ENCODE measurements at places on chromosomes 12 and 14.

GRCh38 chr14:64298773-64299172, 4.6 kb upstream of the ESR2 start:
- no peaks in the 10 kb centered on the region for H3K27me3 ChIP-seq
- no peak for DNase-seq

GRCh38 chr14:103545219-103545914, 16.4 kb downstream of the TRMT61A start:
- no peaks in the 10 kb centered on the region for H3K4me1 ChIP-seq
- H3K4me3 ChIP-seq, result no peak overlapping the region

- H3K4me1 ChIP-seq, result no peaks in the 10 kb centered on the region
- H3K36me3 ChIP-seq, result no peaks in the 10 kb centered on the region
- H3K4me3 ChIP-seq, result no peak overlapping the region
- no peak for DNase-seq
- H3K27me3 ChIP-seq, result no peaks in the 10 kb centered on the region
These were observed 28.1 kb downstream of the BTBD7 start for GRCh38 chr14:93304771-93305170.

GRCh38 chr14:85016496-85016895, 513.4 kb upstream of the FLRT2 start:
- H3K4me1 ChIP-seq, result no peaks in the 10 kb centered on the region
- DNase-seq, result no peak
- H3K27me3 ChIP-seq, result no peaks in the 10 kb centered on the region
- no peaks in the 10 kb centered on the region for H3K36me3 ChIP-seq
- no peak overlapping the region for H3K4me3 ChIP-seq
- H3K27ac ChIP-seq, result no peak overlapping the region

DNA sequence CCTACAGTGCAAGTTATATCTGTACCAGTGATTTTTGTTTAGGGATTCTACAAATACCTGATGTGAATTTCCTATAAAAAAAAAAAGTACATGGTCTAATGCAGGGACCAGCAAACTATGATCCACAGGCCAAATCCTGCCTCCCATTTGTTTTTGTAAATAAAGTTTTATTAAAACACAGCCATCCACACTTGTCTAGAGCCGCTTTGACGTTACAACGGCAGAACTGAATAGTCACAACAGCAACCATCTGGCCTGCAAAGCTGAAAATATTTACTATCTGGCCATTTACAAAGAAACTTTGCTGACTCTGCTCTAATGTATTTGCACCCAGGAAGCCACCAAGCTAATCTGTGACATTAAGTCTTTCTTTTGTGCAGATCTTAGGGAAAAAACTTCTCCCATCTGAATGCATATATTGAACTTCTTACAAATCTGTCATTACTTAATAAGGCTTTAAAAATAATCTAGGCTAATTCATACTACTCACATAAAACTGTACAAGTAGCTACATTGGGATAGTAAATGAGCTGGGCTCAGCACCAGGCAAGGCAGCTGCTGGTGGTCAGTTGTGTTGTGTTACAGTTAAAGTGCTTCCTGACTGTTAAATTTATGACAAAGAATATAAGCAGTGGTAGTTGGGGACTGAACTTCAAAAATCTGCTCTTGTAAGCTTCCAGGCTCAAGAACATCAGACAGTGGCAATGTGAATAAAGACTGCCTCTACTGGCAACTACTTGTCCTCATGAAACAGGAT, 303.3 kb downstream of the MED13L start:
- DNase-seq, result no peak
- no peak overlapping the region for H3K27ac ChIP-seq
- H3K27me3 ChIP-seq, result no peaks in the 10 kb centered on the region
- no peaks in the 10 kb centered on the region for H3K4me1 ChIP-seq
- peaks cover 55% of the 10 kb centered on the region for H3K36me3 ChIP-seq
